Mesothelial cell of epicardium (in vitro differentiated cells): ENCODE measurements at places on chromosomes 2 and 18.

- no peak for DNase-seq
Observed at GRCh38 chr2:113085542-113085941, 17.8 kb downstream of the IL1F10 start.

GRCh38 chr2:199470361-199470671 is 12.6 kb upstream of the SATB2 start:
- DNase-seq: no peak

DNA sequence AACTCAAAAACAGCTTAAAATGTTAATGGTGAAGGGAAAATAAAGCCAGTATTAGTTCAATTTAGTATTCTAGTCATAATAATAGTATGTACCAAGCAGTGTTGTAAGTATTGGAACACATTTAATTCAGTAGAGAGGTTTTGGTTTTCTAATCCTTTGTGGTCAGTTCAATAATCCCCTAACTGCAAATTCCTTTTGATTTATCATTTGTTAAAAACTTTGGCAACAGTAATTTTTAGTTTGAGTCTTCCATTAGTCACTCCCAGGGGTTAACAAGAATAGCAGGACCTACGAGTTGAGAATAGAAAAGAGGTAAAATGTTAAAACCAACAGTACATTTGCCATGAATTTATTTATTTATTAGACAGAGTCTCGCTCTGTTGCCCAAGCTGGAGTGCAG is 10.7 kb downstream of the MRPL44 start:
- no peak for DNase-seq

DNA sequence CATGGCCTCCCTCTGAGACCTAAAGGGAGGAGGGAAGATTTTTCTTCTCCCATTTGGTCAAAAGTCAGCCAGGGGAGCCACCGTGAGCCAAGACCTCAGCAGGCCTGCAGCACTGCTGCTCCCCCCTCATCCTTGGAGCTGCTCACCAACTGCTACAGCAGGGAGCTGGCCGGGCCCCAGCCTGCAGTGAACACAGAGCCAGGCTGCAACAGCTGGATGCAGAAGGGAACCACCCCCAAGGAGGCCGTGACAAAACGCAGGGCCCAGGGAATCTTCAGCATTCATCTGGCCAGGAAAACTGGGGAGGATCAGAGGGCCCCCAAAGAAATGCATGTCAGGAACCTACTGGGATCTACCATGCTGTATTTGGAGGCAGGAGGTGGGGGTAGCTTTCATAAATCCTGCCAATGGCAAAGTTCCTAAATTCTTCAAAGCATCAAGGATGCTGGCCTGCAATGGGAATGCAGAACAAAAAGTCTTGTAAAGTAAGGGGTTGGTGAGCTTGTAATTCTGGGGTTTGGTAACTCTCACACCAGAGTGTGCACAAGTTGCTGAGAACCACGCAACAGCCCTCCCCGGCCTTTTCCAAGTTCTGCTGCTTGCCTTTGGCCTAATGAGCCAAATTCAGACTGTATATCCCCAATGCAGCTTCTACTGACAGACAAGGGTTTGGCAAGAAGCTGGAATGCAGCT is 61.0 kb downstream of the CACNB4 start:
- no peak for DNase-seq

GRCh38 chr18:15198116-15198389 is 450.1 kb downstream of the ANKRD30B start:
- no peak for DNase-seq

GRCh38 chr2:218878926-218879761 is 1.5 kb upstream of the WNT10A start:
- no peak for DNase-seq

- DNase-seq: no peak
Observed at GRCh38 chr2:10876963-10877362, 34.8 kb upstream of the KCNF1 start.

DNA sequence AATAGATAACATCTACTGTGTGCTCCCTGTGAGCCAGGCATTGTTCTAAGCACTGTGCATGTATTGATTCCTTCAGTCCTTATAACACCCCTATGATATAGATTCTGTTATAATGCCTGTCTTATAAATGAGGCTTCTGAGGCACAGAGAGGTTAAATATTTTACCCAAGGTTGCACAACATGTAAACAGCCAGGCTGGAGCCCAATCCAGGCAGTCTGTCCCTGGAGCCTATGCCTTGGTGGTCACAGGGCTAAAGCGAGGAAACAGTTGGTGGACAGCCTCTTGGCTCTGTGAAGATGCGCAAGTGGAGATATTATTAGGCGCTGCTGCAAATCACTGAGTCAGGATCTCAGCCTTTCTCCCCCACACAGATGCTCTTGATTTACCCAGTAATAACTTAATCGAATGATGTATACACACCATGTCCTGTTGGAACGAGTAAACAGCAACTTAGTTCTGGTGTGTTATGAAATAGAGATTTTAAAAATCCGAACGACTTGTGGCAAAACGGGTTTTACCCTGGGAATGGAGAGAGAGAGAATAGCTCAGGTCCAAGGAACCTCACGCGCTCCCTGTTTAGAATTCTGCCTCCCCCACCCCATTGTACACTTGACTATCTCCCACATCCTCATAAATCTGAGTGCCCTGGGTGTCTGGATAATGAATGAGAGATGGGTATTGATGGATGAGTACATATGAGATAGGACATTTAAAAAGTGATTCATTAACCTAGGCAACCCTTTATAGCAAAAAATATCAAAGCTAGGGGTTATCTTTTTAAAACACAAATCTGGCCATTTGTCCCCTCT is 231.9 kb downstream of the BCL2 start:
- no peak for DNase-seq

DNA sequence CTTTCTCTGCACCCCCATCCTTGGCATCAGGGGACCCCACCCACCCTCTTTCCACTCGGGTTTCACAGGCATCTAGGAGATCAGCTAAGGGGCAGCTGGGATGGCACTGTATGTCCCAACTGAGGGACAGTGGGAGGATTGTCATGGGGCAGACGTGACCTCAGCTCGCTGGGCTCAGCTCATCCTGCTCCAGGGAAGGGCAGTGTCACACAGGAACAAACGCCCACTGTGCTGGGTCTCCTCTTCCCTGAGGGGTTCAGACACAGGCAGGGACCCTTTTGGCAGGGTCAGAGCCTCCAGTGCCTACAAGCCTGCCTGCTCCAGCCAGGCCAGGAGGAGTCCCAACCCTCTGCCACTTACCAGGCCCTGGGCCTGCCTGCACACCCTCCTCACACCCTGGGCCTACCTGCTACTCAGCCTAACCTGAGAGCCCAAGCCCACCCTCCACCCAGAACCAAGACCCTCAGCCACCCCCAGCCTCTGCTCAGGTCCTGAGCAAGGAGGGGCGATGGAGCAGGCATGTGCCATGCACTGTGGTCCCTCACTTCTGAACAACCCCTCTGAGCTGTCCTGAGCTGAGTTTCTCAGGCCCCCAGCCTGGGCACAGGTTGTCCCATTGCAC is 68.2 kb downstream of the HS1BP3 start:
- no peak for DNase-seq

DNA sequence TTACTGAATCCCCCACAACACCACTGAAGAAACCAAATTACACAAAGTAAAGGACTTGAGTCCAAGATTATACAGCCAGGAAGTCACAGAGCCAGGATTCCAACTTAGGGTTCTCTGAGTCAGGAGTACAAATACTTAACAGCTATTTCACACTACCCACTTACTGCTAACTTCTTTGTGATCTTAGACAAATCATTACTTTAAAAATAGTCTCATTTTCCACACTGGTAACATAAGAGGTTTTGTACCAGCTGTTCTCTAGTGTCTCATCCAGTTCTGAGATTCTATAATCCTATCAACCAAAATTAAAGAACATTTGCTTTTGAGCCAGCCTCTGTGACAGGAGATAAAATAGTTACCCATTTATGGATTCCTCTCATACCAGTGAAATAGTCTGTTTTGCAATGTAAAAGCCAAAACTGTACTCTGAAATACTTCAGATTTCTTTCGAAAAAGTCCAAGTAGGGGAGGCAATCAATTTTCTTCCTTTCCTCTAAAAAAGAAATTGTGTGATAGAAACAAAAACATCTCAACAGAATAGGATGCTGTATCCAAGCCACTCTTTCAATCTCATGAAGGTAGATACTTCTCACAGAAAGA is 157.6 kb downstream of the LRATD1 start:
- no peak for DNase-seq

GRCh38 chr2:3768960-3769765 is 65.8 kb downstream of the DCDC2C start:
- DNase-seq: no peak

DNA sequence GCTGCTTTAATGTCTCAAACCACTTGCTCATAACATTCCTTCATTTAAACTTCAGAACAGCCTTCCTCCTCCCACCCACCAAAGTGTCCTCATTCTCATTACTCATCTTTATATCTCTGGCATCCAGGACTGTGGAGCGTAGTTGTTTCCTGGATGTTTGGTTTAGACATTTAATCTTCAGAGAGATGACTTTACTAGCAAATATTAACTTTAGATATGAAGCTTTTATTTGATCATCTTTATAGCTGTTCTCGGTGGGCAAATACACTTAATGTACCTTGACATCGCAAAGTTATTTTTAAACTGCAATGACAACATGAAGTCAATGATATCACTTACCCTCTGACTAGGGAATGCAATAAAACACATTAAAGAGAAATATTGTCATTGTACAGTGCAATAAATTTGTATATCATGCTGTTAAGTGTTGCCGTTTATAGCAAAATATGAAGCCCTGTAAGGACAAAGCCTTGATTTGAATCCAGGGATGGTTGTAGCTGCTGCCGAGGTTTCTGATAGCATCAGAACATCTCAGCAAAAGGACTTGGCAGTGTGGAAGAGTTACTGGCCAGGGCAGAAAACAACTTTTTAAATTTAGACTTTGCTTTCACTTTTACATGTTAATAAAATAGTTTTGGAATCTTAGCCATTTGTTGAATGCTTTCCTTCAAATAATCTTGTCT is 4.6 kb upstream of the LAMA3 start:
- DNase-seq: no peak

GRCh38 chr18:78240627-78241252 is 738.9 kb upstream of the SALL3 start:
- DNase-seq: no peak

DNA sequence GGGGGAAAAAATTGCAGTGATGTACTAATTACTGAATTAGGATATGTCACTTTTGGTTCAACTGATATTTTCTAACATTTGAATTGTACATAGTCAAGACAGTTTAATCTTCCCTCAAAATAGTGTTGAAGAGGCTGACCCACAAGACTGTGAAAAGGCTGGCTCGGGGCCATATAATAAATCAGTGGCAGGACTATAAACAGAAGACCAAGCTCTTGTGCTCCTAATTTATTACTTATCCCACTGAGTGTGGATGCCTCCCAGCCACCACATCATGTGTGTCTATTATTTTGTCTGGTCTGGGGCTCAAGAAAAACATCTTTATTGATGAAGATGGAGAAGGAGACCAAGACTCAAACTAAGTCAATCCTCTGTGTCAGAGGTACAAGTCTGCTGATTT is 64.4 kb downstream of the PLEKHM3 start:
- no peak for DNase-seq

GRCh38 chr2:105176429-105176828 is 65.1 kb upstream of the GPR45 start:
- DNase-seq: no peak

DNA sequence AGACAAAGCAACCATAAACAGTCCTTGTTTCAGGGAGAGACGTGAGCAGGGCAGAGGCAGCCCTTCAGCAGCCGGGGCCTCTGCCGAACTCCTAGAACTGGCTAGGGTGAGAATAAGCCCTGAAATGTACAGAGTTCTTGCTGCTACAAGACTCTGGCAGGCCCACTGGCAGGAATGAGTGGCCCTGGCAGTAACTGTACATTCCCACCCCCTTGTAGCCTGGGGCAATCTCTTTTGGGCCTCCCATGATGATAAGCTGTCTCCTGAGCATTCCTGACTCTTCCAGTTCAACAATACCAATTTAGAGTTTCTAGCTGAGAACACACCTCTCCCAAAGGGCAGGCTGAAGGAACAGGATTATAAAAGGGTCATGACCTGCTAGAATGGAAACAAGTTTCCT is 54.3 kb downstream of the HAUS1 start:
- peak; percentile 51 for DNase-seq

- no peak for DNase-seq
Observed at GRCh38 chr2:240727439-240727838, 35.8 kb downstream of the AQP12A start.

- no peak for DNase-seq
Observed at GRCh38 chr18:78113136-78113939, 863.7 kb downstream of the GALR1 start.

GRCh38 chr2:27811768-27812167 is 40.2 kb downstream of the MRPL33 start:
- no peak for DNase-seq

DNA sequence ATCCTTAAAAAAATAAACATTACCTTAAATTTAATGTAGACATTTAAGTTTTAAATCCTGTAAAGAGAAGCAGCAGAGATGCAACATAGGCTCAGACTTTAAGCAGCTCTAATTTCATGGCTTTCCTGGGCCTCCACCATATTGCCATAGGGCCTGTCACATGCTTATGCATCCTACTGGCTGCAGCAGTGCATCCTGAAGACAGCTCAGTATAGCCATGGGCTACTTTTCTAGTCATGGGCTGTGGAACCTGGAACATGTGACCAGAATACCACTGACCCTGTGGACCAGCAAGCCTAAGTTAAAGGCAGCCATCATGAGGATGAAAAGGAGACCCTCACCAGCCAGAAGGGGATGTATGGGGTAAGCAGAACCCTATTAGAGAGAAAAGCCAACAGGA is 10.7 kb downstream of the RMP24 start:
- DNase-seq: no peak

DNA sequence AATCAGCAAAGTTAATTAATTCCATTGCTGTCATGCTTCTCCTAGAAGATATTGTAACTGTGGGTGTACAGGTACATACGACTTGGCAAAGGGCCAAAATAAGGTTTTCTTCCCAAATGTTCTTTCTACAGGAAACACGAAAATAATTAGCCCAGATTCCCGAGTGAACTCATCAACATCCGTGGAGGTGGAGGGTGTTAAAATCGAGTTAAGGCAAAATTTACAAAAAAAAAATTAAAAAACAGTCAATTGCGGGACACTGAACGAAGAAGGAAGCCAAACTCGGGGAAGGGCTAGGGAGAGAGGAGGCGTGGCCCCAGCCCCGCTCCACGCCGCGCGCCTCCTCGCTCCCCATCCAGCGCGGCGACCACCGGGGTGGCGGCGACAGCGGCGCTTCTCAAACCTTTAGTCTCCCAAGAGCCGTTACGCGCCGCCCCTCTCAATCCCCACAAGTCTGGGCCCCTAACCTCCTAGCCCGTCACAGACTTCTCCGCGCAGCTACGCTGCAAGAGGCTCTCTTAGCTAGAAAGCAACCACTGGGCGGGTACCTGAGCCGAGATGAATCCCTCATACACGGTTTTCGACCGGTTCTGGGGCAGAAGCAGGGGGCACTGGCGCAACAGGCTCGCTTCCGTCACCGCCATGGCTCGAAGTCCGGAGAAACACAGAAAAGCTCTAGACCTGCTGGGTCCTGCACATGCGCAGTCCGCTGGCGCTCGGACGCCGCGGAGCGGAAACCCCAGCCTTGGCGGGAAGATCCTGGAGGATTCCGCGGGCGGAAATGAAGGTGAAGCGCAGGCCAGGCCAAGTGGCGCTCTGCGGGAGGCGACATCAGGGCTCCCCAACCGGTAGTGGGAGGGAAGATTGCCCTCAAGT is at the start of gene FANCL:
TSS of gene FANCL (minus strand) at position 656 of the 876 bp plus-strand sequence. CDS start at position 644, 12 bp downstream.
- peak; percentile 78 for DNase-seq
